ENCODE measurements at places on chromosomes 2 and 18.

GRCh38 chr2:28412625-28413151 is 20.0 kb downstream of the FOSL2 start:
- DNase-seq = no peak

DNA sequence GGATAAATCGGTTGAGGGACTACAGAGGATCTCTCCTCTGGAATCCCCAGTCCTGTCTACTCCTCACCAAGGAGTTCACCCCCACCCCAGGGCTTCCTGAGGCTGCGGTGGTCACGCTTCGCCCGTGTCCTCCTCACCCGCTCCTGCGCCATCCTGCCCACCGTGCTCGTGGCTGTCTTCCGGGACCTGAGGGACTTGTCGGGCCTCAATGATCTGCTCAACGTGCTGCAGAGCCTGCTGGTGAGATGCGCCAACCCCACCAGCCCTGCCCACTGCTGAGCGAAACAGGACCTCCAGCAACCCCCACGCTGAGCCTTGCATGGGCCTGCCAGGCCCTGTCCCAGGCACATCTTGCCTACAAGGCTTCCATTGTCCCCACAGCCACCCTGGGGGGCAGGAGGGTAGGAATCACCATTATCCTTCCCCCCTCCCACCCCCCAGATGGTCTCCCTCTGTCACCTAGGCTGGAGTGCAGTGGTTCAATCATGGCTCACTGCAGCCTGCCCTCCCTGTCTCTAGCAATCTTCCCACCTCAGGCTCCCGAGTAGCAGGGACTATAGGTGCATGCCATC is 6.7 kb upstream of the CTDSP1 start:
- no peak for DNase-seq

DNA sequence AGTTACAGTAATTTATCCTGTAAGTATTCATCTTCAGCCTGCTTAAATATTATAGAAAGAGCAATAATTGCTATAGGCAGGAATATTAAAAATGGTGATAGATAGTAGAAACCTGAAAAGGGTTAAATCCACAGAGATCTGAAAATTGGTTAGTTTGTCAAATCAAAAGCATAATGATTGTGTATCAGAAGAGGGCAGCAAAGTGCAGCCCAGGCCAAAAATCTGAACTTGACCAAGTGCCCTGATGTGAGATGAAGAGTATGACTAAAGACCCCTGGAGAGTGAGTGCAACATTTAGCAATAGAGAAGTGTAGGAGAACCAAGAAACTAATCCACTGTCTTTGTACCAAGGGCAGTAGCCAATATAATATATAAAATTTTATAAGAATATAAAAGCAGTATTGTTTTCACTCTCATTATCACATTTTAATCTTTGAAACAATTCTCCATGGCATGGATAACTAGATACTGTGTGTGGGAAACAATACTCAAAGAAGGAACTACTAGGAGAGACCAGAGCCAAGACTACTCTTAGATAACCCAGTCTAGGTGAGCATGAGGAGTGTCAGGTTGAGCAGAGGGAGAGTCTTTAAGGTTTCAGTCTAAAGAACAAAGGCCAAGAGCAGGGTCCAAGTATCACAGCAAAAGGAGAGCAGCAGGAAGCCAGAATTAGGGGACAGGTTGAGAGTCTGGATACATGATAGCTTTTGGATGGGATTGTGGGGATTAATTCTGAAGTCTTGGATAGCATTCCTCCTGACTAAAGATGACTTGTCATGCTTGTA is 148.7 kb downstream of the CALCRL start:
- no peak for DNase-seq

DNA sequence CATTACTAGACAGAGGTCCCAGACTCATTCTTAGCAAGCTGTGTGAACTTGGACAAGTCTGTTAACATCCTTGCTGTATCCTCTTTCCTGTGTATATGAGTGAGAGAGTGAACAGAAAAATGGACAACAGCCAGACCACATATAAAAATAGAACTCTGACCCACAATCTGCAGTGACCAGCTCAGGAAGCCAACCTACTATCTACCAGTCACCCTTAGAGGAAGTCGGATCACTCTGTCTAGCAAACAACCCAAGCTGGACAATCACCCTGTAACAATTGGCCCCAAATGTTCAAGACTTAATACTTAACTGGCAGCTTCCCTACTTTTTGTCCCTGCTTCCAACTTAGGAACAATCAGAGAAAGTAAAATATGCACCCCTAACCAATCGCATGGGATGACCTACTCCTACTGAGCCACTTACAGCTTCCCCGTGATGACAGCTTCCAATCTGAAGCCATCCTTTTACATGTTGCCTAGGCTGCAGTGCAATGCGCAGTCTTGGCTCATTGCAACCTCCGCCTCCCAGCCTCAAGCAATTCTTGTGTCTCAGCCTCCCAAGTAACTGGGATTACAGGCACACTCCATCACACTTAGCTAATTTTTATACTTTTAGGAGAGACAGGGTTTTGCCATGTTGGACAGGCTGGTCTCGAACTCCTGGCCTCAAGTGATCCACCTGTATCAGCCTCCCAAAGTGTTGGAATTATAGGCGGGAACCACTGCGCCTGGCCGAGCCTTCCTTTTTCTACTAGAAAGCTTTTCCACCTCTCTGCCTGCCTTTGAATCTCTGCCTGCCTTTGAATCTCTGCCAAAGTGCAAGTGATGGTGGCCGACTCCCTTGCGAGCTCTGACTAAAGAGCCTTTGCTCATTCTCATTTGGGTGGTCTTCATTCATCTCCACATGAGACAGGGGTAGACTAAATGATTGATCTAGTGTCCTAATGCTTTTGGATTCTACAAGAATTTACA is 158.3 kb upstream of the NDUFV2 start:
- DNase-seq = no peak

- DNase-seq = no peak
Measured at GRCh38 chr2:13650586-13651180, 933.9 kb downstream of the TRIB2 start.

DNA sequence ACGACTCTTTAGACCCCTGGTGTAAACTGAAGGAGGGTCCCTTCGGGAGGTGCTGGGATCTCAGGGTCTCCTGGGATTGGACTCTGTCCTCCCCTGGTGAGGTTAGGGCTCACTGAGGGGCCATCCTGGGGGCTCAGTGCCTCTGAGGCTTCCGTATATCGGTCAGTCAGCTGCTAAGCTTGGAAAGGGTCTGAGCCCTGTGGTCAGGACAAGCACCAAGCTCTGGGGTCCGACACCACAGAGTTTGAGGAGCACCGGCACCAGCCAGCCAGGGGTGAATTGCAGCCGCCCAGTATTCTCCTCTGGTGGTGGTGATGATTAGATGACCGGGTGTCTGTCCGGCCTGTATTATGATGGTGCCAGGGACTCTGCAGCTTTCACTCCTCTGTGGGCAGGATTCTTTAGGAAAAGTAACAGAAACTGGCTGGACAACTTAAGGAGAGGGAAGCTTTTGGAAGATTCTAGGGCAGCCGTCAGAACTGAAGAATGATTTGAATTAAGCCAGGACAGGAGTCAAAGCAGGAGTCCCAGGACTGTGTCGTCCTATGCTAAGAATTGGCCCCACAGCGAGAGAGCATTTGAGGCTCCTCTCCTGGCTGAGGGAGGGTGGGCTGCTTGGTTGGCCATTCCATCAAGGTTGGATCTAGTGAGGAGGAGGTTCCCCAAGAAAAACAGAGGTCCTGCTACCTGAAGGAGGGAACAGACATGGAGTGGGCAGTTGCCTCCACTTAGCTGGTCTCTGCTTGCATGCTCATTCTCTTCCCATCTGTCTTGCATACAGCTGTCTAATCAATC is 158.6 kb upstream of the HS6ST1 start:
- DNase-seq = no peak

- no peak for DNase-seq
Measured at GRCh38 chr18:38038242-38038641, 472.6 kb upstream of the CELF4 start.

All from stimulated activated CD4-positive, alpha-beta T cell treated with anti-CD3 and anti-CD28 coated beads, TNF-alpha, amount 100 ng/mL, for 24 hours (primary cell).